Stimulated activated CD4-positive, alpha-beta T cell treated with anti-CD3 and anti-CD28 coated beads, Interleukin-1b, Interleukin-23, amount 100 ng/mL, for 1 hour (primary cell): ENCODE measurements at places on chromosomes 6 and 20.

DNA sequence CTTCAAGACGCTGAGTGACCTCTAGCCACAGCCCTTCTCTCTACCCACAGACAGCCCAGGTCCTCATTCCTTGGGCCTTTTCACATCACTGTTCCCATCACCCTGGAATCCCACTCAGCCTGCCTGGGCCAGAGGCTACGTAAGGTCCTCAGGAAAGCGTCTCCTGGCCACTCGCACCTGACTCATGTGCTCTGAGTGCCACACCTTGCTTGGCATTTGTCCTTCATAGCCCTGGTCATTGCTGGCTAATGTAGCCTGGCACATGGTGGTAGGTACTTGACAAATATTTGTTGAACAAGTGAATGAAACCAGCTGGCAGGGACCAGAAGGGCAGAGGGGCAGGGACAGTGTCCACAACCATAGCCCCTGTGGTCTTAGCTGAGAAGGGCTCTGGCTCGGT is 50.6 kb upstream of the FANCE start:
- no peak for DNase-seq

GRCh38 chr6:116364321-116364720 is 6.4 kb upstream of the DSE start:
- no peak for DNase-seq

DNA sequence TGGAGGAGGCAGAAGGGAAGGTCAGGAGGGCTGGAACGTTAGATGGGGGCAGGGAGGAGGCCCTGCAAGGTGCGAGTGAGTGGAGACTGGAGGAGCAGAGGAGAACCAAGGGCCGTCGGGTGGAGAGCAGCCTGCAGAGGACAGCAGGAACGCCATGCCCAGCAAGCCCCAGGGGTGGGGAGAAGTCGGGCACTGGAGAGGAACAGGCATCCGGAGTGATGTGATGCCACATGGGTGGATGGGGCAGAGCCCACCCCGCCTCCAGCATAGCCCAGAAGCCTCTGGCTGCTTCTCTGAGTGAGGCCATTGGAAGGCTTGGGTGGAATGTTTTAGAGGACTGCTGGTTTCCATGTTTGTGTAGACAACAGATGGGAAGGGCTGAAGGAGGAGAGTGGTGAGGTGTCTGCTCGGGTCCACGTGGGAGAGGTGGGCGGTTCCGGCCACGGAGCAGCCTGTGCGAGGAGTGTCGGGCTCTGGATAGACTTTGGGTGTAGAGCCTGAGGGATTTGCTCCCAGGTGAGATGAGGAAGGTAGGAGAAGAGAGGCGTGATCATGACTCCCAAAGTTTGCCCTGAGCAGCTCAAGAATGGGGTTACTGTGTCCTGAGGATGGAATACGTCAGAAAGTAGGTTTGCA is 221.4 kb downstream of the SMOC2 start:
- no peak for DNase-seq

DNA sequence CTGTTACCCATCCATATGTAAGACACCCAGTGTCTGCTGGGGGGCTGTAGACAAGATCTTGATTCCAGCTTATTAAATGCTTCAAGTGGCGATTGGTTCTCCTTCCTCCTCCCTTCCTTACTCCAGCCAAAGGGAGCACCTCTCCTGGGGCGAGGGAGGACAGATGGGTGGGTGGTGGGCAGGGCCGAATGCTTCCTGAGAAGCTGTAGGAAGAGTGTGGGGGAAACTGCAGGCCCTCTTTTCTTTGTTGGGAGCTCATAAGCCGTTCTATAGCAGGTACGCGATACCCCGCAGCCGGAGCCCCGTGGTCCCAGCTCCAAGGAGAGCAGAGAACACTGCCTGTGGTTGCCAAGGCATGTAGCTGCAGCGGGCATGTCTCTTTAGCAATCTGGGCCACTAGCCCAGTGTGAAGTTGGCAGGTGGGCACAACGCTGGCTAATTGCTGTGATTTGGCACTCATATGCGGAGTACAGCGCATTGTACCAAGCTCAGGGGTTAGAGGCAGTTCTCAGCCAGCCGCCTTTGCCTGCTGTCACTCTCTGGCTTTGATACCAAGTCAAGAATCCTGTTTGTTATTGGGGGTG is 14.7 kb upstream of the KCNG1 start:
- DNase-seq, result no peak

DNA sequence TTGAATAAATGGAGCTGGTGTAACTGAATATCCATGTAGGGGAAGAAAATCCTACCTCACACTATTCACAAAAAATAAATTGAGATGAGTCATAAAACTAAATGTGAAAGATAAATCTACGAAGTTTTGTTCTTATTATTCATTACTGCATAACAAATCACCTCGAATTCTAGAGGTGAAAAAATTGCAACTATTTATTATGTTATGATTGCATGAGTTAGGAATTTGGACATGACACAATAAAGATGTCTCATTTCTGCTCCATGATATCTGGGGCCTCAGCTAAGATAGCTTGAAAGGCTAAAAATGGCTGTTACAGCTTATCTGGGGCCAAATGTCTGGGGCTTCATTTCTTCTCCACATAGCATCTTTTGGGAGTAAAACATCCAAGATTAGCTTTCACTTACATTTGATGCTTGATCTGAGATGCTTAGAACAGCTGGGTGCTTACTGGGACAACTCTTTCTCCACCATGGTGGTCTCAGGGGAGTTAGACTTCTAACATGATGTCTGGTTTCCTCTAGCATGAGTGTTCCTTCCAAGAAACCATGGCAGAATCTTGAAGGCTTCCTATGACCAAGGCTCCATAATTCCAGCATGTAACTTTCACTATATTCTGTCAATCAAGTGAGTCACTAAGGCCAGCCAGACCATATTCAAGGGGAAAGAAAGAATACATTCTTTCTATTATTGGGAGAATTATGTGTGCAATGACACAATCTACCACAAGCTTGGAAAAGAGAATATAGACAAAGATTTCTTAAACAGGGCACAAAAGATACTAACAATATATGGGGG is 30.1 kb downstream of the OR2B6 start:
- no peak for DNase-seq

DNA sequence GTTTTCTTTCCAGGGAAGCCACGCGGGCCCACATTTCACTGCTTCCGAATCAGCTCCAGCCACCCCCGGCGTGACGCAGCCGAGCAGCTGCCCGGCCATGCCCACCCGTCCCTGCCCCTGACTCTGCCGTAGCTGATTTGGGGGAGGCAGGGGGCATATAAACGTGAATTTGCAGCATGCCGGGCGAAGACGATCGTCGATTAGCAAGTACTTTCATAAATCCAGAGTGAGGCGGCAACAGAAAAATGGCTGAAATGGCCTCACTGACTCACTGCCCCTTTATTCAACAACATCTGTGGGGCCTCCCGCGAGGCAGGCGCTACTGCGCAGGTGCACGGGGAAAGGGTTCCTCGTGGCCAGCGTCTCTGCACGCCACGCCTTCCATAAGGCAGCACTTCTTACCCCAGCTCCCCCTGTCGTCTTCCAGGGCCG is 118.0 kb downstream of the DLL1 start:
- DNase-seq, result no peak

GRCh38 chr6:122709922-122710512 is 69.5 kb upstream of the FABP7 start:
- no peak for DNase-seq

- no peak for DNase-seq
These were observed 58.1 kb upstream of the SNAP91 start for GRCh38 chr6:83767033-83767432.

DNA sequence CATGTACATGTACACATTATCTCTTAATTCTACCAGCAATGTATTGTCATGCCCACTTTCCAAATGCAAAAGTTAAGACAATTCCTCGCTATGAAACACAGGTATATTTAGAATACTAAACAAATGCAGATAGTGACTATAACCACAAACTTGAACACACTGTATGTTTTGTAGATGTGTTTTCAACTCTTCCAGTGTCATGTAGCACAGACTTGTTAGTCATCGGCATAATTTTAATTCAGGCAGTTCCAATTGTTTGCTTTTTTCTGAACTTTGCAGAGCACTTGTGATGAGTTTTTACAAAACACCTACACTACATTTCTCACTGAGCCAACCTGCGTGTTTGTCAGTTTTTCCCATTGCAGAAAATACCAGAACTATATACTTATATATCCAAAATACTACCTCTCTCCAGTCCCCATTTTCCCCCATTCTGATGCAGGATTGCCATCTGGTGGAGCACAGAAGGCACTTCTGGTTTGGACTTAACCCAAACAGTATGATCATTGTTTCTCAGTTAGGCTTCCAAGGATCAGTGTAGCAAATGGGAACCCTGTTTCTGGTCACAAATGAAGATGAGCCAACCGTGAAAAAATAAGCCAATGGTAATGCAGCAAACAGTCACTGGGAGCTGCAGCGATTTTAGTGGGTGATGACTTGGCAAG is 143.4 kb downstream of the ADGRB3 start:
- DNase-seq, result no peak

- no peak for DNase-seq
These were observed 13.7 kb upstream of the SIRPB1 start for GRCh38 chr20:1633535-1633934.

DNA sequence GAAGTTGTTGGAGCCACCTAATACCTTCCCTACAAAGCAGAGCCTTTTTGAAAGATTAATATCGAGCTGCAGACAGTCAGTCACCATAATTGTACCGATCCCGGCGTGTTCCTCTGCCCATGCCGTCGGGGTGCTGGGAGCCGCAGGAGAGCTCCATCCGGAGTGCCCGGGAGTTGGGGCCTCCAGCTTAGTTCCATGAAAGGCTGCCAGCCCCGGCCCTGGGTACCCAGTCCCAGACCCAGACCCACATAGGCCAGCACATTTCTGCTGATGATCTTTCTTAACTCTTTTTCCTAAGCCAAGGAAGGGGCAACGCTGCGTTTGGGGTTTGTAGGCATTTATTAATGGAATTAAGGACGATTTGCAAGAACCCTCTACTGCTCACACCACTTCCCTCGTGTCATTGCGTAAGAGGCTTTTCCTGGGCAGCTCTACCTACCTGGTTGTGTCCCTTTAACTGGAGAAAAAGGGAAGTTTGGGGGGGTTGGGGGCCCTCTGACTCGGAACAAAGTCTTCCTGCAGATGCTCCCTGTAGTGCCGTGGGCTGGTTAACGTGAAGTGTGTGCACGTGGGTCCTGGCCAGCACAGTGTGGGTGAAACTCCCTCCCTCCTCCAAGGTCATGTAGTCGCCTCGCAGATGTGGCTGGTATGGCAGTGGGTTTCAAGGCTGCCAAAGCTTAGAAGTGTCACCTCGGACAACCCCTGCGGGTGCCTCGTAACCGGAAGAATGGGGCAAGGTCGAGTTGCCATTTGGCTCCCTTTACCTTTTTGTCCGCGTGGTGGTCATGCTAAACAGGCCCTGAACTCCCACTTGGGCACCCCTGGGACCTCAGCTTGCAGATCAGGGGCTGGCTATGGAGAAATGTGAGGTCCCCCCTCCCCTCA is 54.3 kb upstream of the APCDD1L start:
- no peak for DNase-seq

- no peak for DNase-seq
These were observed 53.0 kb upstream of the CHD6 start for GRCh38 chr20:41671143-41671542.

- DNase-seq, result no peak
These were observed 862 bp upstream of the TFAP2C start for GRCh38 chr20:56628015-56628872.

GRCh38 chr6:155493026-155493693 is 37.5 kb upstream of the NOX3 start:
- DNase-seq, result no peak

- no peak for DNase-seq
These were observed 335.4 kb upstream of the ID4 start for GRCh38 chr6:19501737-19502245.

DNA sequence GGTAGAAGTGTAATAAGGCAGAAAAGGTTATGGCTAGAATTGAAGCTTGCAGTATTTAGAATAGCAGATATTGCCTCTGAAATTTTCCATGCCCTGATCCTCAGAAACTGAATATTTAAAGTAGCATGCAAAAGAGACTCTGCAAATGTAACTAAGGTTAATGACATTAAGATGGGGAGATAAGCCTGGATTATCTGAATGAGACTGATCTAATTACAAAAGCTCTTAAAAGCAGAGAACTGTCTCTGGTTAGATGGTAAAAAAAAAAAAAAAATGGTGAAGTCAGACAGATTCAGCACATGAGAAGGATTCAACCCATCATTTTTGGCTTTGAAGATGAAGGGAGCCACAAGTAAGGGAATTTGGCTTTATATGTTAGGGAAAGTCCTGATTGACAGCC is 503.7 kb upstream of the IRAK1BP1 start:
- no peak for DNase-seq

- DNase-seq, result no peak
These were observed 20.0 kb downstream of the PNLDC1 start for GRCh38 chr6:159819932-159820640.

- DNase-seq, result no peak
These were observed 828 bp upstream of the SULF2 start for GRCh38 chr20:47785854-47786764.

GRCh38 chr6:41446907-41447545 is 99.2 kb upstream of the FOXP4 start:
- DNase-seq, result no peak

DNA sequence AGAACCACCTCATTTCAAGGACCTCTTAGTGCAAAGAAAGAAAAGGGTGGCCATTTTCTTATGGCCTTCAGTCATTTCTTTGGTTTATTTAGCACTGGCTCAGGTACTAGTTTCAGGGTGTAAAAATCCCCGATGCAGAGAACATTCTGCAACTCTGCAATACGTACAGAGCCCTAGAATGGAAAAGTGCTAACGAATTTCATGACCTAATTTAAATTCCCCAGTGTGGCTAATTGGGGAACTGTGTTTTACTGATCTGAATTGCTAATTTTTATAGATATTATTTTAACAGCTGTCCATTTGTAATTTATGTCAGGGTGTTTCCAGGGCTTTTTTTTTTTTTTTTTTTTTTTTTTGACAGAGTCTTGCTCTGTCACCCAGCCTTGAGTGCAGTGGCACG is 160.7 kb downstream of the UST start:
- no peak for DNase-seq

- DNase-seq, result no peak
These were observed 1.1 kb upstream of the NECAB3 start for GRCh38 chr20:33675136-33675959.
